SW 1271 (cell line): ENCODE measurements at places on chromosomes 1 and 21.

GRCh38 chr1:15543589-15544568 is 17.2 kb downstream of the DNAJC16 start:
- no peak for DNase-seq

DNA sequence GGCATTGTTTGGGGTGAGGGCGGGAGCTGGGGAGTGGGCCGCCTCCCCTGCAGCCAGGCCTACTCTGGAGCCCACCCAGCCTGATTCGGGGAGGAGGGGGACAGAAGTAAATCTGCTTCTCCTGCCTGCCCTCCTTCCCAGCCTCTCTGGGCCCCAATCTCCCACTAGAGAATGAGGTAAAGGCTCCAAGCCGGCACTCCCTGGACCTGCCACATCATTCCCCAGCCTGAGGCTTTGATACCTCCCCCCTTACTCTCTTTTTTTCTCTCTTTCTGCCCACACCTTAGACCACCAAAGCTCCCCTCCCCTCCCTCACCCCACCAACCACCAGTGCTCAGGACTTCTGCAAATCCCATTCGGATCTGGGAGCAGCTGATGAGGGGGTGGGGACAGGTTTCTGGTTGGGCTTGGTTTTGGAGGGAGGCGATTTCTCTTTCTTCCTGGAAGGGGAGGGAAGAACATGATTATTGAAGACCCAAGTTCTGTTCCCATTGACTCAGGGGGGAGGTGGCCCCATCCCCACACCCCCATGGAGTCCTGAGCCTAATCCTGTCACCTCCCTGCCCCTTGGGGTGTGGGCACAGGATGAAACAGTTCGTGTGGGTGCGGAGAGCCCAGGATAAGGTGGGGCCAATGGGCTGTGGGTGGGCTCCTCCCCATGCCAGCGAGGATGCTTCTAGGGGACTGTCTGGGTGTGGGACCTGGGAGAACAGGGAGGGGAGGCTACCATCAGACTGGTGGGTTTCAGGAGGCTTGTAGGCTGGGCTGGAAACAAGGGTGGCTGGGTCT is 1.3 kb downstream of the MAP7D1 start:
- no peak for DNase-seq

DNA sequence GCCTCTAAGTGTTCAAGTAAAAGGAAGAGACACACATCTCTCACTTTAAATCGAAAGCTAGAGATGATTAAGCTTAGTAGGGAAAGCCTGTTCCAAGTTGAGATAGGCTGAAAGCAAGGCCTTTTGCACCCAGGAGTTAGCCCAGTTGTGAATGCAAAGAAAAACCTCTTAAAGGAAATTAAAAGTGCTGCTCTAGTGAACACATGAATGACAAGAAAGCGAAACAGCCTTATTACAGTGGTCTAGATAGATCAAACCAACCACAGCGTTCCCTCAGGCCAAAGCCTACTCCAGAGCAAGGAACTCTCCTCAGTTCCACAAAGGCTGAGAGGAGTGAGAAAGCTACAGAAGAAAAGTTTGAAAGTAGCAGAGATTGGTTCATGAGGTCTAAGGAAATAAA is 14.9 kb downstream of the TCP10L start:
- DNase-seq: no peak

GRCh38 chr21:36656138-36656537 is 42.8 kb upstream of the SIM2 start:
- DNase-seq: no peak

- no peak for DNase-seq
Observed at GRCh38 chr1:19866758-19867157, 15.4 kb upstream of the OTUD3 start.

DNA sequence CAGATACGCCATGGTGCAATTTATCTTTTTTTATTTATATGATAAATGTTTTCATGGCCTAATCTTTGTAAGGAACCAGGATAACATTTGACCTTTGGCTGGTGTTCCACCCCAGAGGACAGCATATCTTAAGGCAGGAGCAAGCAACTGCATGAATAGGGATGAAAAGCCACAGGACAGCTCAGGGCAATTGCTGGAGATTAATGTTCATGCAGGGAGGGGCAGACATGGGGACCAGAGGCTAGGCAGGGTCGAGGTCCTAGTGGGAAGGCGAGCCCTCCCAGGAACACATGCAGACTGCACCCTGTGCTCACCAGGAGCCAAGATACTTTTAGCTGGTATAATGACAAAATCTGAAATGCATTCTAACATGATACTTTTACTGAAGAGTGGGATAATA is 74.4 kb upstream of the HAO2 start:
- DNase-seq: no peak

DNA sequence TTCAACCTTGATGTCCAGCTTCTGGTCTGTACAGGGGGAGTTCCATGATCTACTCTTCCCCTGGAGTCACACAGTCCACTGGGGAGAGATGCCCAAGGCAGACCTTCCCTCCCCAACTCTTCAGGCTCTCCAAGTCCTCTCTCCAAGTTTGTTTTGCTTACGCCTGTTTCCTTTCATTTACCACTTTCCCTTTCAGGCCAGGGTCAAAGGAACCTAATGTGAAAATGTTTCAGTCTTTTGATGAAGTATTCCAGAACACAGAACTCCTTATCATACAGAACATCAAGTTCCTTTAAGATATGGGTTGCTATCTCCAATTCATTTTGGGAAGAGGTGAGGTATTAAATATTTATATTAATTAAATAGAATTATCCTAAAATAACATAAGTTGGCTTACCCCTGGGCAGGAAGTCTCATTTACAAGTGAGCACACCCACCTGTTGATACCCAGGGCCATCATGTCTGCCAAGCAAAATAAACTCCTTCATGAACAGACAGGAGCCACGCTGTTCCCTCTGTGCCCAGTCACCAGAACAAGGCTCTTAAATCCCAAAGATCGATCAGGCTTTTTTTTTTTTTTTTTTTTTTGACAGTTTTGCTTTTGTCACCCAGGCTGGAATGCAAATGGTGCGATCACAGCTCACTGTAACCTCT is 82.2 kb upstream of the LYST start:
- no peak for DNase-seq

- DNase-seq: no peak
Observed at GRCh38 chr21:34808569-34809204, 139.9 kb downstream of the CLIC6 start.

GRCh38 chr1:227781314-227781930 is 34.1 kb upstream of the PRSS38 start:
- DNase-seq: no peak

DNA sequence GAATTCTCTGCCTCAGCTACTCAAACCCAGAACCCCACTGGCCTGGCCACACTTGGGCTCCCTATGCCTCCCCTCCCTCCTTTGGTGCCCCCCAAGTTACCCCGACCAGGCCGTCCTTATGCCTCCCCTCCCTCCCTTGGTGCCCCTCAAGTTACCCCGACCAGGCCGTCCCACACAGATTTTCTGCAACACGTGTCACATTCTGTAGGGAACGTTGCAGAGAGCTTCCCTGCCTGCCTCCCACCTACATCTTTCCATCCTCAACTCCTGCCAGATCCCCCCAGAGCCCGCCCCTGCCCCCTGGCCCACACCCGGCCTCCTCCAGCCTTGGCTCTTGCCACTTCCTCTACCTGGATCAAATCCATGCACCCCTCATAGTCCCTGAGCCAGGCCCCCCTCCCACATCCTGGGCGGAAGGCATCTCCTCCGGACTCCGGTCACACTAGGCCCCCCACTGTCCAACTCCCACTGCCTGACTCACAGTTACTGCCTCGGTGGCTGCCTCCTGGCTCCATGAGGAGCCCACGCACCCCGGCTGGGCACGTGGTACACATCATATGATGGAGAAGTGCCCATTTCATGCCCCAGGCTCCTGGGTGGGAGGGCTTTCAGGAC is 41.2 kb downstream of the KCNAB2 start:
- no peak for DNase-seq

- DNase-seq: no peak
Observed at GRCh38 chr21:32299695-32300094, 1.0 kb downstream of the MRAP start.

DNA sequence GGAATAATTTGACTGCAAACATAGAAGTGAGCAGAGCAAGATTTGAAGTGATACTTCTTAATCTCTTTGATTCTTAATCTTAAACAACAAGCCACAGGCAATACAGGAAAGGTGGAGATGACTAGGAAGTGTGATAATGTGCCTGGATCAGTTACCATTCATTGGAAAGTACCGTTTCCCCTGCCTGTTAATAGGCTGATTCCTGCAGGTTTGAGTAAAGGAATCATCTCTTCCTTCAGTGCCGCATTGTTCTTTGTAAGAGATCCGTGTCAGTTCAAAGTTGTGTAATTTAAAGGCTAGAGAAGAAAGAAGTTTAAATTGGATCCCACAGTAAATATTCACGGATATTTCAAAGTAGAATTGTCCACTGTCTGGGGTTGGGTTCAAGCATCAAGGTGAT is 43.5 kb upstream of the BCL10 start:
- DNase-seq: no peak

- no peak for DNase-seq
Observed at GRCh38 chr1:106173101-106173500, 883.4 kb upstream of the PRMT6 start.

- no peak for DNase-seq
Observed at GRCh38 chr1:86062453-86062852, 94.1 kb downstream of the COL24A1 start.

DNA sequence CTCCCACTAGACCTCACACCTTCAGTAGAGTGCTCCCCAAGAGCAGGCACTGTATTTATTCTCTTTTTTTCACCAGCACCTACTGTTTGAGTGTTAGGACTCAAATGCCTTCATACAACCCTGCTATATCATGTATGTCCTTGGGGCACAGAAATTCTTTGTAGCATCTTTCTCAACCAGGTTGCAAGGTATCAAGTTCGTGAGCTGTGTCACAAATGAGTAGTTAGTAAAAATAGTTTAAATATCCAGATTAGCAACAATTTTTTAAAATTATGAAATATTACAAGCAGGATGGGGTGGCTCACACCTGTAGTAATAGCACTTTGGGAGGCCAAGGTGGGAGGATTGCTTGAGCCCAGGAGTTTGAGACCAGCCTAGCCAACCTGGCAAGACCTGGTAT is 152.6 kb upstream of the TNR start:
- DNase-seq: no peak

GRCh38 chr1:229368347-229368746 is 25.5 kb upstream of the CCSAP start:
- DNase-seq: no peak

DNA sequence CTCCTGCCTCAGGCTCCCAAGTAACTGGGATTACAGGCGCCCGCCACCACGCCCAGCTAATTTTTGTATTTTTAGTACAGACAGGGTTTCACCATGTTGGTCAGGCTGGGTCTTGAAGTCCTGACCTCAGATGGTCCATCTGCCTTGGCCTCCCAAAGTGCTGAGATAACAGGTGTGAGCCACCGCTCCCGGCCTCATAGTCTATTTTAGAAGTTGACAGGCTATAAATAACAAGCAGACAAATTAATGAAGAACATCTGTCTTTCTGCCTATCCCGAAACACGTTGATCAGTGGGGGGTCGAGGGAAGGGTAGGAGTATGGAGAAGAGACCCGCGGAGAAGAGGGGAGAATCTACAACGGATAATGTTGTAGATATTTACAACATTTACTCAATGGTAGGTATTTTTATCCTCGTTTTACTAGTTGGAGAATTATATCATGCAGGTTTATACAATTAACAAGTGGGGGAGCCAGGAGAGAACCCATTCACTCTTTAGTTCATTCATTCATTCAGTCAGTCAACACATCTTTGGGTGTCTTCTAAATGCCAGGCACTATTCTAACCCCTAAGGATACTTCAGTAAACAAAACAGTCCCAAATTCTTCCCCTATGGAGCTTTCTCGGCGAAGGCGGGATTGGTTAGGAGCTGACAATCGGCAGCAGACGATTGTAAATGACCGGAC is 497 bp upstream of the IFNAR2 start:
- no peak for DNase-seq

DNA sequence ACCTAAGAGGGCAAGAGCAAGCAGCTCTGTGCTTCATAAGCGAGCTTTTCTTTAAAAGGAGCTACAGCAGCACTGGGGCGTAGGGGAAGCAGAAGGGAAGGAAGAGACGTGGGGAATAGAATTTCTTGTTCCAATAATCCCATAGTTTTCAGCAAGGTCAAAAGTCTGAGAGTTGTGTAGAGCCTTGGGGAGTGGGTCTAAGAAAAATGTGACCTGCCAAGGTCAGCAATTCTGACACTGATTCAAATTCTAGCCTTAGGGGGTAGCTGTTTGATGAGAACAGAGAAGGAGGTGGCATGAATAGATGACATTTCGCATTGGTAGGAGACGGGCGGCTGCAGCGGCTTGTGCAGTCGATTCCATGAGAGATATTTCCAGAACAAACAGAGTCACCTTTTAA is 22.4 kb downstream of the PRRX1 start:
- no peak for DNase-seq

GRCh38 chr1:89451011-89451410 is 73.6 kb upstream of the LRRC8B start:
- no peak for DNase-seq

- no peak for DNase-seq
Observed at GRCh38 chr1:30194741-30195423, 528.5 kb downstream of the MATN1 start.

DNA sequence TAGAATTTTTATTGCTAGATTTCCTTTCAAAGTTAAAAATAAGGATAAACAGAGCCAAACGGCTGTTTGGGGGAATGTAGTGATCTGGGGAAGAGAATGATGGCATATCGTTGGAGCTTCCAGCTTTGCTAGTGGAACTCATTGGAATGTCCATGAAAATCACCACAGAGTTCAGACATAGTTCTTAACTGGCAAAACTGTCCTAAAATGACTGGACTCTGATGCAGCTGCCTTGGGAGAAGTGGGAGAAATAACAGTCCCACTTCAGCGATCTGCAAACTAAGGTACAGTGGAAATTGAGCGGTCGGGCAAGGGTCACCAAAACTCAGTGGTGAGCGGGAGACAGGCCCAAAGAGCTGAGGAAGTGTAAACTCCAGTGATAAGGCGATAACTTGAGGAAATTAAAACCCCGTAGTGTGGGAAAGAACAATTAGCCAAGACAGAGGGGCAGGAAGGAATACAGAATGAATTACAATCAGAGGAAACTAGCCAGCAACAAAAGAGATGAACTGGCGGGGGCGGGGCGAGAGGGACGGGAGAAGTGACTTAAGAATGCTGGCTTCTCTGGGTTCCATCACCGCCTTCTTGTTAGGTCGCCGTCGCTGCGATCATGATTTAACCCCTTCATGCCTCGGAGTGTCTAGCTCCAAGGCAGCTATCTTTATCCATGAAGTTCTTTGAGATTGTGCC is 89.8 kb upstream of the ARHGAP29 start:
- no peak for DNase-seq

- no peak for DNase-seq
Observed at GRCh38 chr1:237736372-237737029, 154.2 kb downstream of the ZP4 start.

- no peak for DNase-seq
Observed at GRCh38 chr1:67544921-67545320, 114.7 kb upstream of the SERBP1 start.
